ENCODE measurements at places on chromosomes 11 and 22. TPM values are rescaled to one million over a fixed set of nuclear protein-coding genes. Genes with fewer than 3 reads are reported as not detected.

DNA sequence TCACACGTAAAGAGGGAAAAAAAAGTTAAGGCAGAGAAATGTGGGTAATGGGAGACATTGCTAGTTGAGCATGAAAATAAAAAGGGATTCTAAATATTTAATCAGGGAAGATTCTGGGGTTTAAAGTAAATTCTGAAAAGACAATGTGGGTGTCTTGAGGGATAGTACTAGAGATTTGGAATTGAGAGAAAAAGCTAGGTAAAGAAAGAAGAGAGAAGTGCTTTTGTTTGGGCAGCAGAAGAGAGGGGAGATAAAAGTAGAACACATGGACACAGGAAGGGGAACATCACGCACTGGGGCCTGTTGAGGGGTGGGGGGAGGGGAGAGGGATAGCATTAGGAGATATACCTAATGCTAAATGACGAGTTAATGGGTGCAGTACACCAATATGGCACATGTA, 3.5 kb upstream of the YPEL4 start:
- H3K4me3 ChIP-seq, result no peak overlapping the region
- no peaks in the 10 kb centered on the region for H3K36me3 ChIP-seq
- H3K27ac ChIP-seq, result no peak overlapping the region
- no peak for DNase-seq

DNA sequence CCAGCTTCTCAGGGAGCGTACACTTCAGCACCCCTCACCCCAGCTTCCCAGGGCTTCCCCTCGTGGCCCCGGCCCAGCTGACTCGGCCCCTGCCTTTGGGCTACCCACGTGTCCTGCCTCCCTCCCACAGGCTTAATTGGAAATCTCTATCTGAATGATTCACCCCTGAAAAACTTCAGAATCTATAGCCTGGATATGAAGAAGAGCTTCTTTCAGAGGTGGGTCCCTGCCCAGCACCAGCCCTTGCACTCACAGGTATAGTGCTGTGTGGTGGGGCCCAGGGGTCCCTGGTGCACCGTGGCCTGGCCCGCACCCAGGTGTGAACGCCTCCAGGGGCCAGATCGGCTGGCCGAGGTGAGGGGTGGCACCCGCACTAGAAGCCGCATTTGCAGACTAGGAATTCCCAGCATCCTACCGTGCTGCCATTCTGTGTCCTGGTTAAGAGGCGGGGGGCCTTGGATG, 38.4 kb downstream of the B3GAT1 start:
- no peaks in the 10 kb centered on the region for H3K27me3 ChIP-seq
- H3K27ac ChIP-seq, result no peak overlapping the region
- DNase-seq, result no peak
- no peaks in the 10 kb centered on the region for H3K36me3 ChIP-seq

DNA sequence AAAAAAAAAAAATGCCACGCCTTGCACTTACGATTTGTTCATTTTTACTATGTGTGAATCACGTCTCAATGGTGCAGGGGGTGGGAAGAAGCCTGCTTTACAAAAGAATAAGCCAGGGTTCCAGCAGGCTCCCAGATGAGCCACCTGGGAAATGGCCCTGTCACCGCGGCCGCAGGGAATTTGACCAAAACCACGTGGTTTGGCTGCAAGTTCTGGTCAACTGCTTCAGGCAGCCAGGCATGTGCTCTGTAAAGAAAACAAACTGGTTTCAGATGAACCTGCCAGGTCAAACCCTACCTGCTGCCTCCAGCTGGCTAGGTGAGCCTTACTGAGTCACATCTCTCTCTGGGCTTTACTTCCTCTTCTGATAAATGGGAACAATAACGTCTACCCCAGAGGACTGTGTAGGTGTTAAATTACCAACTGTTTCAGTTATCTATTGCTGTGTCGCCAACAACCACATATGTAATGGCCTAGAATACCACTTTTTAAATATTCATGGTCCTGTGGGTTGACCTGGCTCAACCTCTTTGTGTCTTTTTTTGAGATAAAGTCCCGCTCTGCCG, 30.5 kb upstream of the GCAT start:
- H3K4me3 ChIP-seq, result no peak overlapping the region
- peak; percentile 26 for DNase-seq
- peaks cover 5% of the 10 kb centered on the region for H3K36me3 ChIP-seq
- no peaks in the 10 kb centered on the region for H3K27me3 ChIP-seq

CCDC87 gene
- 0.67 TPM for total RNA-seq

DNA sequence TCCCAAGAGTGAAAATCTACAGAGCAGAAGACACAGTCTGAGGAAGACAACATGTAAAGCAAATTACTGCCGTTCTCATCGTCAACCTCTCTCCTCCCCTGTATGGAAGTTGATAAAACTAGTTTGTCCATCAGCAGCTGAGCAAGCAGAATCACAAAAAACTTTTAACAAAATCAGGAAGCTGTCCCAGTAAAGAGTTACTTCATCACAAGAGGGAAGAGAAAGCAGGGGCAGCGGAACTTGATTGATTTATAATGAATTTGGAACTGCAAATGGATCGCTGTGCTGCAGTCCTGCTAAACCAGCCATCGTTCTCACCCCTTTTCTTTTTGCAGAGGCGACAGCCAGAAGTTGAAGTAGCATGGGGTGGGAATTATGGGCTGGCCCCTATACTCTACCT, 13.7 kb upstream of the UCP3 start:
- H3K27me3 ChIP-seq, result no peaks in the 10 kb centered on the region
- no peaks in the 10 kb centered on the region for H3K36me3 ChIP-seq
- H3K4me3 ChIP-seq, result no peak overlapping the region
- H3K4me1 ChIP-seq, result peaks cover 4% of the 10 kb centered on the region
- DNase-seq, result no peak

- no peak for DNase-seq
- H3K4me3 ChIP-seq, result no peak overlapping the region
- no peaks in the 10 kb centered on the region for H3K4me1 ChIP-seq
- H3K27me3 ChIP-seq, result peaks cover 17% of the 10 kb centered on the region
- H3K36me3 ChIP-seq, result no peaks in the 10 kb centered on the region
Observed at GRCh38 chr11:112744041-112744440, 217.2 kb upstream of the NCAM1 start.

- H3K4me1 ChIP-seq, result peaks cover 3% of the 10 kb centered on the region
- H3K27ac ChIP-seq, result no peak overlapping the region
- H3K27me3 ChIP-seq, result no peaks in the 10 kb centered on the region
- H3K4me3 ChIP-seq, result no peak overlapping the region
- DNase-seq, result no peak
Observed at GRCh38 chr11:20084921-20085814, 75.1 kb downstream of the DBX1 start.

DNA sequence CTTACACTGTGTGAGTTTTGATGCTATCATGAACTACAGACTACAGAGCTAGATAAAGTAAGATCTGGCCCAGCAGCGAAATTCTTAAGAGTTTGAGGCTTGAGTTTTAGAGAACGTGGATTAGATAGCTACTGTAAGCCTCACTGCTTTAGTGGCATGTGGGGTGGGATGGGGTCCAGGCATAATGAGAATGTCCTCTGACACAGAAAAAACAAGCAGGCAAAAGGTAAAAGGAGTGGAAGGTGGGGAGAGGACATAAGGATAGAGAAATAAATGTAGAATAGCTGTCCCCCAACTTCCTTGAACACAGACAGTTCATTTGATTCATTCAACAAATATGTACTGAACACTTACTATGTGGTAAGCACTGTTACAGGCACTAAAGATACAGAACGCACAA, 324.5 kb upstream of the PITPNB start:
- DNase-seq, result no peak
- H3K4me1 ChIP-seq, result no peaks in the 10 kb centered on the region
- H3K4me3 ChIP-seq, result no peak overlapping the region
- no peaks in the 10 kb centered on the region for H3K36me3 ChIP-seq

DNA sequence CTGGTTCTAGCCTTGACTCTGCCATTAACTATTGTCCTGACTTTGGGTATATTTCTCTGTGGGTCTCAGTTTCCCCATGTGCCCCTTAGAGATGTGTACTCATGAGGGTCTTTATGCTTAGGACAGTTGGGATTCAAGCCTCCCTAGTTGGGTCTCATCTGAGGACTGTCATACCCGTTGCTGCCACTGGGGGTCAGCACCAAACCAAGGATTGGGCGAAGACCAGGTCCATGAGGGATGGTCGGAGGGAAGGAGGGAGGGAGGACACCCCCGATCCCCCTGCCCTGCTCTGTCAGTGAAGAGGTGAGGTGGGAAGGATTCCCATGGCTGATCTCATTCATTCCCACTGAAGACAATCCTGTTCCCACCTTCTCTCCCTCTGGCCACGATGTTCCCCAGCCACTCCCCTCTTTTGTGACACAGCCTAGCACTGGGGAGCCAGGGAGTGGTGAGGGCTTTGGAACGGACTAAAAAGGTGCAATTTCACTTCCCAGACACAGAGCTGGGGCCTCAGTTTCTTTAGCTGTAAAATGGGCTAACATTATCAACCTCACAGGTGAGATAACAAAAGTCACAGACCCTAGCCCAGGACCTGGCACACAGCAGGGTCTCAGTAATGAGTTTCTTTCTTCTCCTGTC, 12.4 kb upstream of the KLHL35 start:
- H3K27me3 ChIP-seq, result no peaks in the 10 kb centered on the region
- no peak overlapping the region for H3K4me3 ChIP-seq
- no peaks in the 10 kb centered on the region for H3K36me3 ChIP-seq
- no peaks in the 10 kb centered on the region for H3K4me1 ChIP-seq
- peak; percentile 65 for DNase-seq

GRCh38 chr22:44894782-44895181, 115.0 kb downstream of the PHF21B start:
- no peak for DNase-seq
- H3K27ac ChIP-seq, result no peak overlapping the region
- H3K36me3 ChIP-seq, result no peaks in the 10 kb centered on the region
- no peaks in the 10 kb centered on the region for H3K27me3 ChIP-seq

PATE2 gene
- not detected for total RNA-seq

SAA4 gene
- not detected for total RNA-seq

GRCh38 chr11:120995184-120995583, 28.7 kb upstream of the TBCEL start:
- no peaks in the 10 kb centered on the region for H3K36me3 ChIP-seq
- H3K4me1 ChIP-seq, result peaks cover 7% of the 10 kb centered on the region
- no peaks in the 10 kb centered on the region for H3K27me3 ChIP-seq
- no peak overlapping the region for H3K27ac ChIP-seq
